ENCODE measurements at places on chromosomes 7 and 10.

DNA sequence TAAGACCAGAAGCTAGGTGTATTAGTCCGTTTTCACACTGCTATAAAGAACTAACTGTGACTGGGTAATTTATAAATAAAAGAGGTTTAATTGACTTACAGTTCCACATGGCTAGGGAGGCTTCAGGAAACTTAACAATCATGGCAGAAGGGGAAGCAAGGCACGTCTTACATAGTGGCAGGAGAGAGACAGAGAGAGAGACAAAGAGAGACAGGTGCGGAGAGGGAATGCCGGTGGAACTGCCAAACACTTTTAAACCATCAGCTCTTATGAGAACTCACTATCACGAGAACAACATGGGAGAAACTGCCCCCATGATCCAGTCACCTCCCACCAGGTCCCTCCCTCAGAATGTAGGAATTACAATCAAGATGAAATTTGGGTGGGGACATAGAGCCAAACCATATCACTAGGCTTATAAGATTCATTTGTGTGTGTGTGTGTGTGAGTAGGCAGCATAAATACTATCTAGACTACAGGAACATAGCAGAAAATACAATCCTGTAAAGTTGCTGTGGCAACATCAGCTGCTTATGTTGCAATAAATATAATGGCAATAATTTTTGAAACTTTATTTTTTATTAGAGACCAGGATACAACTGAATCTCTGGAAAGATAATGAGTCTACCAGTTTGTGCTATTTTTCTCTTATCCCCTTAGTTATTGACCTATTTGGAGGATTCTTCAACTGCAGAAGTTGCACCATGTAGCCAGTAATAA lies 77.1 kb downstream of the NRF1 start:
- no peak for DNase-seq

GRCh38 chr10:65194555-65194954 lies 1673.4 kb downstream of the REEP3 start:
- no peak for DNase-seq

DNA sequence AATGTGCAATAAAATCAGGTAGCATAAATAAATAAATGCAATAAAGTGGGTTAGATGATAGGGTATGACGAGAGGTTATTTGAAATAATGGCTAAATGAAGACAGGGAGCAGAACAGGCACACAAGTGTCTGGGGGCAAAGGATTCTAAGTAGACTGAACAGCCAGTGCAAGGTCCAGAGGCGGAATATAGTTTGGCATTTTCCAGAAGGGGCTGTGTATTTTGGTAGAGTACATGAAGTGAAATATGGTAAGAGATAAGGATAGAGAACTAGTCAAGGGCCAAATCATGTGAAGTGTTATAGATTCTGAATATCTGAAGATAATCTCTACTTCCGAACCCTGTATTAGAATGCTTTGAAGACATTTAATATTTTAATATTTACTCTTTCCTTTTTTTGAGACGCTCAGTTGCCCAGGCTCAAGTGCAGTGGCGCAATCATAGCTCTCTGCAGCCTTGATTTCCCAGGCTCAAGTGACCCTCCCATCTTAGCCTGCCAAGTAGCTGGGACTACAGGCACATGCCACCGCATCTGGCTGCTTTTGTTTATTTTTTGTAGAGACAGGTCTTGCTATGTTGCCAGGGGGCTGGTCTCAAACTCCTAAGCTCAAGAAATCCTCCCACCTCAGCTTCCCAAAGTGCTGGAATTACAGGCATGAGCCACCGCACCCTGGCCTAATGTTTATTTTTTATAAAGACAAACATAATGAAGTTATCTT lies 44.4 kb upstream of the CD36 start:
- DNase-seq = no peak

DNA sequence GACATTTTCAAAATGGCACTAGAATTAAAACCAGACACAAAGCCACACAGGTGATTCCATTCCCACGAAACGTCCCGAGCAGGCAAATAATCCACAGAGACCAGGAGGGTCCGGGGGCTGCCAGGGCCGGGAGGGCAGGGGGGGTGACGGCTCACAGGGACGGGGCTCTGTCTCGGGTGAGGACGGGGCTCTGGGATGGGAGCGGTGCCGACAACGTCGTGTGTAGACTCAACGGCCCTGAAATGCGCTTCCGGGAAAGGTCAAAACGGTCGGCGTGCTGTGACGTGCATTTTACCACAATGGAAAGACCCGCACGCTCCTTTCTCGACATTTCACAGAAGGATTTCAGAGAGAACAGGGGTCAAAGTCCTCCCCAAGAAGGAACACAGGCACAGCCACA lies 63.3 kb upstream of the PDGFA start:
- DNase-seq = no peak

- DNase-seq = no peak
These were observed 9.7 kb upstream of the FEZF1 start for GRCh38 chr7:122314284-122314683.

- DNase-seq = no peak
These were observed 11.8 kb downstream of the CEP41 start for GRCh38 chr7:130429019-130429418.

DNA sequence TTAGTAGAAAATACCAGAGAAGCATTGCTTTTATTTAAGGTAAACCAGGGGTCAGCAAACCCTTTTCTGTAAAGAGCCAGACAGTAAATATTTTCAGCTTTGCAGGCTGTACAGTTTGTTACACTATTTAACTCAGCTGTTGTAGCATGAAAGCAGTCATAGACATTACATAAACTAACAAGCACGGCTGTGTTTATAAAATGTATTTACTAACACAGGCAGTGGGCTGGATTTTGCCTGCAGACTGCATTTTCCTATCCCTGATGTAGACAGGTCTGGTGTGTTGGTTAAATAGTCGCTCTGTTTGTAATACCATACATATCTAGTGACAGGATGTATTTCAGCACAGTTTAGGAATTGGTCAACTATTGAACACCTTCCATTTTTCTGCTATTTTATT lies 129.3 kb downstream of the ST7 start:
- no peak for DNase-seq

DNA sequence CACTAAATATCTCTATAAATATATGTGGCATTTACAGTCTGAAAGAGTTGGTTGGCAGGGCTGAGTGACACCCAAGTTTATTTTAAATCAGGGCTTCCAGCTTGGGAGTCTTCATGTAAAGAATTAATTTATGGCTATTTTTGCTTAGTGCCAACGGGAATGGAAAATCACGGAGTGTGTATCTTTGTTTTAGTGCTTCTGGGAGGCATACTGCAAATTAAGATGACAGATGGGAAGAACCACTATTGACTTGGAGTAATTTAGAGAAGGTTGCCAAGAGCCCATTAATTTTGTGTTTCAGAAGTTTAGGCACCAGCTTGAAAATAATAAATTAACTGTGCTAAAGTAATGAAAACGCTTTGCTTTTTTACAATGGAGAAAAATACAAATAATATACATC lies 135.2 kb downstream of the GPR37 start:
- DNase-seq = no peak

DNA sequence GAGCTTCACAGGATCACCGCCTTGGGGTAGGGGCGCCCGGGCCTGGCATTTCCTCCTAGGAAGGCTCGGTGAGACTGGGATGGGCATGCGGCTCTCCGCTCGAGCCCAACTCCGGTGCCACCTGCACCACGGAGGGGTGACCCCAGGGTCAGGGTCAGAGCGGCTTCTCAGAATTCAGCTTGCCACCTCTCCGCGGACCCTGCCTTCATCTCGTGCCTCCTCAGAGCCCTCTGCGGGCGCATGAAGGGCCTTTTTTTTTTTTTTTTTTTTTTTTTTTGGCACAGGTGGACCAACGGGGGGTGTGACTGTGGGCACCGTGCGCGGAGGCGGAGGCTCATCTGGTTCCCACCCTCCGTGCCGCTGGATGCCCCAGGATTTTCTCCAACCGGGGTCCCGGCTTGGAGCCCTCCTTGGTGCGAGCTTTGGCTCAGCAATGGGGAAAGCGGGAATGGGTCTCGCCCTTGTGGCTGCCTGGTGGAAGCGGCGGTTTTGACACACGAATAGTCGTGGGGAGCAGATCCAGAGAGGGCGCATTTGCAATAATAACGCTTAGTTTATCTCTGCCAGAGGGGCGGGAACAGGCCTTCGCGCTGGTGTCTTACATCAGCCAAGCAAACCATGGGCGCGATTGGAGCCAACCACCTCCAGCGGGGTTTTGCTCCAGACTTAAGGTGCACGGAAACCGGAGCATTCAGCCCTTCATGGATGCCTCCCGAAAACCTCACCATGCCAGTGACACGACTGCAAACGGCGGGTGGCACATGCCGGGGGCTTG lies 5.0 kb upstream of the TNRC18 start:
- DNase-seq = no peak

- no peak for DNase-seq
These were observed 43.0 kb downstream of the TMEM209 start for GRCh38 chr7:130162196-130162595.

DNA sequence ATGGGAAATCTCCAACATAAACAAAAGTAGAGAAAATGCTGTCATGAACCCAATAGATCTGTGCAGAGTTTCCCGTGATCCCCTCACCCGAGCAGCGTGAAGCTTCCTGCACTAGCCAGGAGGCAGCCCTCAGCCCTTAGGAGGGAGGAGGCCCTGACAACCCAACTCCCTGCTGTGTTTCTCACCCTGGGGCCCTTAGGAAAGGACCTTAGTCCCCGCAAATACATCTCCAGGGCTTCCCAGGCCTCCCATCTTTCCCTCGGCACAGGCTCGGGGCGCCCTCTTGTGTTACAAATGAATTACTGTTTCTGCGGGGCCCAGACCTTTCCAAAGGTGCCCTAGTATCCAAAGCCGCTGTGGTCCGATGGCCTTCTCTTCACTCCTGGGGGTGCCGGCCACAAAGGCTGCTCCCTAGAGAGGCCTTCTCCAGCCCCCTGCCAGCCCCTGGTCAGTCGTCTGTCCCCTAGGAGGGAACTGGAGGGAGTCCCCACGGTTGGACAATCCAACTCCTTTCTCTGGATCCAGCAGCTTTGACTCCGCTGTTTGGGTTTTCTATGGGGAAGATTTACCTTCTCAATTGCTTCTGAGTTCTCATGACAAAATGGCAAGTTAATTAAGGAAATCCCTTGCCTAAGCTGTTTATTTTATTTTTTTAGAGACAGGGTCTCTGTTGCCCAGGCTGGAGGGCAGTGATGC lies 49.9 kb upstream of the SH2B2 start:
- DNase-seq = peak; percentile 43

GRCh38 chr7:94510582-94511496 lies 1.2 kb downstream of the CASD1 start:
- DNase-seq = peak; percentile 37
